ENCODE measurements at places on chromosomes 1 and 21. TPM values are rescaled to one million over a fixed set of nuclear protein-coding genes. Genes with fewer than 3 reads are reported as not detected.

Gene NME7
- 22.5 TPM for total RNA-seq

Gene CENPF
- total RNA-seq = 87.6 TPM

Gene ALPL
- 0.14 TPM for total RNA-seq

Gene SERTAD4
- 0.59 TPM for total RNA-seq

Gene CCDC27
- total RNA-seq = not detected

Gene SLFNL1
- total RNA-seq = not detected

Gene LAMC2
- total RNA-seq = 22.7 TPM

Gene HTR6
- total RNA-seq = 0.18 TPM

Gene DAB1
- not detected for total RNA-seq

Gene MAPKAPK2
- 58.7 TPM for total RNA-seq

Gene LCE3D
- 1.8 TPM for total RNA-seq

Gene EVA1B
- total RNA-seq = 27.6 TPM

Gene CYYR1
- not detected for total RNA-seq

Gene ZBTB21
- 7.2 TPM for total RNA-seq

Gene FNDC10
- 8.7 TPM for total RNA-seq

Gene RAB25
- not detected for total RNA-seq

Gene HSPA6
- 1.1 TPM for total RNA-seq

Gene NBPF12
- total RNA-seq = 5.8 TPM

Gene TMEM51
- 38.0 TPM for total RNA-seq

Gene MIXL1
- not detected for total RNA-seq

Gene TEX38
- total RNA-seq = not detected

Gene SASS6
- 4.9 TPM for total RNA-seq

Gene BLZF1
- 29.3 TPM for total RNA-seq

Gene GFI1
- total RNA-seq = 0.26 TPM

Gene HSD3B2
- not detected for total RNA-seq

Gene WDR64
- total RNA-seq = not detected

Gene CD48
- total RNA-seq = not detected

Gene OPN3
- total RNA-seq = 55.6 TPM

Gene TMPRSS2
- total RNA-seq = 0.07 TPM

Gene CD247
- 0.42 TPM for total RNA-seq

Gene TNFSF18
- total RNA-seq = not detected

Gene SESN2
- 7.5 TPM for total RNA-seq

Gene ORC1
- total RNA-seq = 19.3 TPM

Gene MRPS6
- total RNA-seq = 41.0 TPM

Gene TTLL10
- total RNA-seq = not detected

Gene NOL9
- total RNA-seq = 4.9 TPM

Gene MPZL1
- total RNA-seq = 79.4 TPM

Gene LIN9
- 8.0 TPM for total RNA-seq

Gene KRTAP19-3
- not detected for total RNA-seq

Gene CADM3
- 0.09 TPM for total RNA-seq

Gene ILF2
- total RNA-seq = 271 TPM

Gene IGSF5
- not detected for total RNA-seq

Gene OLFM3
- not detected for total RNA-seq

Gene KDF1
- total RNA-seq = not detected

Gene TMCC2
- total RNA-seq = 1.7 TPM

Gene RNF186
- not detected for total RNA-seq

Gene GSTM1
- 0.35 TPM for total RNA-seq

Gene RNU1-2
- total RNA-seq = not detected

Gene LORICRIN
- total RNA-seq = not detected

Gene OPTC
- not detected for total RNA-seq

Gene MPC2
- 72.8 TPM for total RNA-seq
